ENCODE measurements at places on chromosomes 16 and 17. TPM values are rescaled to one million over a fixed set of nuclear protein-coding genes. Genes with fewer than 3 reads are reported as not detected.

- H3K27me3 ChIP-seq = no peaks in the 10 kb centered on the region
- H3K4me3 ChIP-seq = no peak overlapping the region
- no peaks in the 10 kb centered on the region for H3K36me3 ChIP-seq
- no peak for DNase-seq
- H3K4me1 ChIP-seq = no peaks in the 10 kb centered on the region
- no peak overlapping the region for H3K27ac ChIP-seq
Observed at GRCh38 chr17:58360296-58361063, 8.5 kb upstream of the SUPT4H1 start.

Gene TMIGD1
- not detected for total RNA-seq

GRCh38 chr17:17681744-17682292, 560 bp downstream of the RAI1 start:
- H3K36me3 ChIP-seq = no peaks in the 10 kb centered on the region
- DNase-seq = no peak
- peak overlapping the region; percentile 85 for H3K4me3 ChIP-seq
- peak overlapping the region; percentile 98 for H3K27ac ChIP-seq

DNA sequence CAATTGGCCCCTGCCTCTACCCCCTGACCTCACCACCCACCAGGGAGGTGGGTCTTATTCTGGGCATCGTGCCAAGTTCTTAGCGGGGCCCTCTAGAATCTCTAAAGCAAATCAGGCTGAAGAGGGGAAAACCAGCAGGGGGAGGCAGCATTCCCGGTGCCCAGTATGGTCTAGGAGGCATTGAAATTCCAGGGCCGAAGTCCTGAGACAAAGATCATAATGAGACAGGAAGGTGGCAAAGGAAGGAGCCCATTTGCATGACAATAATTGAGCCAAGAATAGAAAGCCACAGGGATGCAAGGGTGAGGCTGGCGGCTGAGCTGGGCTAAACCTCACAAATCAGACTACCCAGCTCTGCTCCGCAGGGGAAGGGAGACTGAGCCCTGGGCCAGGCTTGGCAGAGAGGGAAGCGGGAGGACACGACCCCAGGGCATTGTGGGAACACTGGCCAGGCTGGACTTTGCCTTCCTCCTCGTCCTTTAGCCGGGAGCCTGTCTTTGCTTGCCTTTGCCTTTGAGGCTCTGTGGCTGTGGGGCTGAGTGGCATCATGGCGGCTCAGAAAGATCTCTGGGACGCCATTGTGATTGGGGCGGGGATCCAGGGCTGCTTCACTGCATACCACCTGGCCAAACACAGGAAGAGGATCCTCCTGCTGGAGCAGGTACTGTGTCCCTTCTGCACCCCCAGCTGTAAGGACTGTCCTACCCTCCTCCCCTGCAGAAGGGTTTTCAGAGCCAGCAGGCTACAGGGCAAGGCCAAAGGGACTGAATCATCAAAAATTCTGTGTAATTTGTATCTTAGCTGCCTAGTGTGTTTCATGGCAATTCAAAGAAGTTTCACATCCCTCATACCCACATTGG, at the start of gene PIPOX:
Gene PIPOX (plus strand): TSS at position 463 of the 860 bp plus-strand sequence. CDS start 85 bp downstream, at position 548.
- H3K4me3 ChIP-seq = no peak within 1 kb of the TSS
- H3K27ac ChIP-seq = no peak within 1 kb of the TSS
- no peaks in the 10 kb centered on the region for H3K36me3 ChIP-seq
- peaks cover 12% of the 10 kb centered on the region for H3K4me1 ChIP-seq
- no peaks in the 10 kb centered on the region for H3K27me3 ChIP-seq
- no peak for DNase-seq

- H3K27ac ChIP-seq = no peak overlapping the region
- H3K36me3 ChIP-seq = no peaks in the 10 kb centered on the region
- no peak overlapping the region for H3K4me3 ChIP-seq
- DNase-seq = no peak
Observed at GRCh38 chr16:10253409-10253808, 71.2 kb upstream of the GRIN2A start.

Gene CLEC3A
- not detected for total RNA-seq

Data from esophagus muscularis mucosa (tissue), 4 donors.